ENCODE measurements at places on chromosomes 7 and 10. TPM values are rescaled to one million over a fixed set of nuclear protein-coding genes. Genes with fewer than 3 reads are reported as not detected.
A peak's percentile ranks its signal among the peaks of the same experiment; 100 is the strongest.

DNA sequence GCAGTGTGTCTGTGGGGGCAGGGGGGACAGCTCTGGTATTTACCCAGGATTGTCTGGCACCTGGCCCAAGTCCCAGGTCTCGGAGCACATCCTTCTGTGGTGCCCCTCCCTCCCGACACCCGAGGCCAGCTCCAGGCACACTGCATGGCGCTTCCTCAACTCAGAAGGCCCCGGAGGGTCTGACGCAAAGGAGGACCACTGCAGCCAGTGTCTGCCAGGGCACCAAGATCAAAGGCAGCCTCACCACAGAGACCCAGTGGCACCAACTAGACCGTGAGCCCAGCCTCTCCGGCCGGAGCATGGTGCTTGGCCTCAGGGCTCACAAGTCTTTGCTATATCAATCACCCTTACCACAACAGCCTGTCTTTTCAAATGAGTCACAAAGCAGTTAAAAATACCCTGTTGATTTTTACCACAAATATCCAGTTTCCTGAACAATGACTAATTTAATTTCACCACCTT is 99.3 kb upstream of the DDC start:
- no peak for DNase-seq

DNA sequence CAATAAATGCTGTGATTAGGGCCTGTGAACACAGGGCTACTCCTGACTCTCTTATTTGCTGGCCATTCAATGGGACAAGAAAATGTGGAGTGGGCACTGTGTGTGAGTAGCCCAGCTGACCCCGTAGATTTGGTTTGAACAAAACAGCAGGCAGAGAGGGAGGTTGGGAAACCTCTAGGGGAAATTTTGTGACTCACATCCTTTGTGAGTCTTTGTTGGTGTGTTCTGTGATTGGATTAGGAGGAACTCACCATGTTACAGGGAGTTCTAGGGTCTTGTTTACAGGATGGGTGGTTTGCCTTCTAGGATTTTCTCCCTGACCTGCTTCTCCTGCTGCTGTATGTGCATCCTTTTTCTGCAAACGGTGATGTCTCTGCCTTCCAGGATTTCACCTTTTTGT is 128.3 kb upstream of the MKI67 start:
- no peak for DNase-seq

- DNase-seq: no peak
Observed at GRCh38 chr10:423178-423577, 266.3 kb downstream of the DIP2C start.

DNA sequence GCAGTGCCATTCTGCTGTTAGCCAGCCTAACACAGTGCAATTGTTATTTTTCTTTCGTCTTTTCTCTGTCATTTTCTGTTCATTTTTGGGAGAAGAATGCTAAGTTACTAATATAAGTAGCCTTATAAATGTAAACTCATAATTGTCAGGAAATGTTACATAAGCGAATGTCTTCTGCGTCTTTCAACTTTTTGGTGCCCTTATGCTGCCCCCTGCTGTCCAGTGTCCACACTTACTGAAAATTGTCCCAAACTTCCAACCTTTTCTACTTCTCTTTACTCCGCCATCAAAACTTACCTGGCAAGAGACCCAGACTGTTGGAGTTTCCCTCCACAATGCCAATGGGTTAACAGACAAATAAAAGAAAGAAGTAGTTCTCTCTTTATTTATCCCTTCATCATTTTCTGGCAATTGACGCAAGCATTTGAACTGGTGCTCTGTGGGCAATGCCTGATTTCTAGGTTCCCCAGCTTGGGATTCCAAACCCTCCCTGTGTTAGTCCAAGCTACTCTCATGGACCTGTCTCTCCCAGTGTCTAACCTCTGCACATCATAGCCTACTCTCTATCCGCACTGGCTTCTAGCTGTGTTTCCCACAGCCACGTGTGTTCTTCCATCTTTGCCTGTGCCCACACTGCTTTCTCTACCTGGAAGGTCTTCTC is 21.0 kb upstream of the EPC1 start:
- peak; percentile 38 for DNase-seq

DNA sequence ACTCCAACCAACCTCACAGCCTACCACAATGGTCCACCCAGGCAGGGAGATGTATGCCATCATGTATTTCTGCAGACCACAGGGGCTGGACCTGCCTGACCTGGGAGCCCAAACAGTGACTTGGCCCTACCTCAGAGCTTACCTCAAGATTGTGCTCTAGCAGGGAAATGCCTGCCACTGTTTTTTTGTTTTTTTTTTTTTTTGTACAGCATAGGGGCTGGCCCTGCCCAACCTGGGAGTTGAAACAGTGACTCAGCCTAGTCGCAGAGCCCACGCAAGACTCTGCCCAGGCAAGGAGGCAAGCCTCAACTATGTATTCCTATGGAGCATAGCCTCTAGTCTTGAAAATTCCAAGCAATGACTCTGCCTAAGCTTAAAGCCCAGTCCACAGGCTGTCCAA is 39.3 kb upstream of the CDK6 start:
- DNase-seq: no peak

DNA sequence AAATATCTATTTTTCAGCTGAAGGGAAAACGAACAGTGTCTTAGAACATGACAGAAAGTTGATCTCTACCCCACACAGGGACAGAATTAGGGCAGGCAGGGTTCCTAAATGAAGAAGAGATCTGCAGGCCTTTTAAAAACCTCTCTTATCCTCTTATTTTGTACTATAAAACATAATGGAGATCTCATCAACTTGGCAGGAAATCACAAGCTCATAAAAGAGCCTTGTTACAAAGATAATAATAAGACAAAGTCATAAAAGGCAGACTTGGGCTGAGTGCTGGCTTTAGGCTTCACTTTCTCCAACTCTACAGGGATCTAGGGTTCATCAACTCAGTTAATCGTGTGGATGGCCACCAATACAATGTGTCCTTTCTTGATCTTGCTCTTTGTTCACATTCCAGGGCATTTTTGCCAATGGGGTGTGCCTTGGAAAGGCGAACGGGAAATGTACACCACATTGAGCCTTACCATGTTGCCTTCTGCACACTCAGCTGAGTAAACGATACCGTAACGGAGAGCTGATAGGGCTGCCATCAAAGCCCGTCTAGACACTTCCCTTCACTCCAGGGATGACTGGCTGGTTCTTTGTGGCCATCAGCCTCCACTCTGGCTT is 7.1 kb upstream of the TEX36 start:
- DNase-seq: no peak

PROSER2 gene
- total RNA-seq: 5.5 TPM

SPDYE16 gene
- total RNA-seq: not detected

SPDYE5 gene
- total RNA-seq: not detected

CALML3 gene
- total RNA-seq: not detected

ICA1 gene
- 61.8 TPM for total RNA-seq
